ENCODE measurements at places on chromosomes 2 and 18.

DNA sequence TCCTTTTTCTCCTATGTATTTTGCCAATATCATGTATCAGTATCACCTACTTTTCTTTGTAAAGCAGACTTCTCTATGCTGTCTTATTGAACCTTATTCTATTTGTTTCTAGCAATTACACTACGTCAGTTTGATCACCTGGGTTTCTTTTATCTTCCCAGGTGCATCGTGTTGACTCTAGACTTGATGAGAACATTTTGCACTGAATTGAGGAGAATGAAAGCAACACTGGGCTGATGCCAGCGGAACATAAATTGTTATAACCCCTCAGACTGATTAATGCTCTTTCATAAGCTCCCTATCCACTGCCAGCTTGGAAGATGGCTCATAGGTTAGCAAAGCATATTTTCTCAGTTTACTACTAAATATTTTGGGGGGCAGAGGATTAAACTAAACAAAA is 140.6 kb downstream of the EPHA4 start:
- DNase-seq = no peak

GRCh38 chr2:57407772-57408201 is 638.8 kb upstream of the VRK2 start:
- DNase-seq = no peak

DNA sequence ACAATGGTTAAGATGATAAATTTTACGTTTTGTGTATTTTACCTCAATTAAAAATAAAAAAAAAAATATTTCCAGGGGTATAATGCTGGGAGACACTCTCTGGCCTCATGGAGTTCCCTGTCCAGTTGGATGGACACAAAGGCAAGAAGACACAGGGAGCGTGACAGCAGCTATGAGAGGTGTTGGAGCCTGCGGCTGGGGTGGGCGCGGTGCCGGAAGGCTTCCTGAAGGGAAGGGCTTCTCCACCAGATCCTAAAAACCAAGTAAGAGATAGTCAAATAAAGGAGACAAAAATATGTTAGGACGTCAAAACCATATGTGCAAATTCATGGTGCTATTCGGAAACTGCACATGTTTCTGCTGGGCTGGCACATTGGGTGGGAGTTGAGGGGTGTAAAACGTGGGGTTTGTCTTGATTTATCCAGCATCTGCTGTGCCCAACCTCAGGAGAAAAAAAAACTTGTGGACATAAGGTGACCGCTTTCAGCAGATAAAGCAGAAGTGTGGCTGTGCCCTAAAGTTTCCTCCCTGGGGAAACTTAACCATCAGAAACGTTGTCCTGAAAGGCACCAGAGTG is 467.6 kb downstream of the RNF144A start:
- no peak for DNase-seq

GRCh38 chr2:75954761-75955160 is 244.0 kb upstream of the GCFC2 start:
- no peak for DNase-seq

DNA sequence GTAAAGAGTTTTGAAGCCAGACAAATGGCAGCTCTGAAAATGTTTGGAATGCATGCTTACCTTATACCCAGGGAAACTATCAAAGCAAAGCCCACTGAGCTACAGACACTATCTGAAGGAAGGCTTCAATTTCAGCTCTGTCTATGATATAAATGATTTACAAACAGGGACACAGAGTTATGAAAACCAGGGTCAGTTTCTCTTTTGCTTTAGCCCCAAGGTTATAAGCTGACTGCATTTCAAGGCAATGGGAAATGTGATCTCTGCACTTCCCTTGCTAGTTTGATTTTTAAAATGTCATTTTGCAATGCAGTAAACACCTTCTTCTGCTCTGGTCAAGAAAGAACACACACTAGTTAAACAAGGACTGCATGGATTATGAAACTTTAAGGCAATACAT is 65.2 kb upstream of the CCDC195 start:
- no peak for DNase-seq

DNA sequence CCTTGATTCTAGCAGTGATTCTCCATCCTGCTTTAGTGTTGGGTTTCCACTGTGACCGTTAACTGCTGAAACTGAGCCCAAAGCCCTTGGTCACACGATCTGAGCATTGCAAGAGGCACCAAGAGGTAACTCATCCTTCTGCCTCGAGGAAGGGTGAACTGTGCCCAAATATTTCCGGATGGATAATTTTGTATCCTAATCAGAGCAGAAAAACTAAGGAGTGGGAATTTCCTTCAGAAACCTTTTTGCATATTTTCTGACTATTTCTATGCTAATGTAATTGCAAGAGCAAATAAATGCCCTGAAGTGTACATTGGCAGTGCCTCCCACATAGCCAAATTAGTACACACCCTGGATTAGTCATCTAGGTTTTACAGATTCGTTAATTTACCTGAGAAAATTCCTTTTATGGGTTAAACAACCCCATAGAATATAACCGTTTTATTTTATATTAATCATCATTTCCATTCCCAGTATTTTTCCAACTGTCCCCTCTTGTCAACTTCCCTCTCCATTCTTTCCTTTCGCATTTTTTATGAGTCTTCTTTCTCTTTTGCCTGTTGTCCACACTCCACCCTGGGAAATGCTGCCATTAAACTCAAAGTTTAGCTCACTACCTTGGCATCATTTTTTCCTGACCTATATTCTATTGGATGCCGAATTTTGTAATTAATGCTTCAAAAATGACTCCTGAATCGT is 31.7 kb upstream of the COBLL1 start:
- no peak for DNase-seq

- peak; percentile 85 for DNase-seq
Measured at GRCh38 chr18:3665780-3666525, 216.0 kb downstream of the TGIF1 start.

- no peak for DNase-seq
Measured at GRCh38 chr2:148561389-148561788, 83.2 kb upstream of the EPC2 start.

DNA sequence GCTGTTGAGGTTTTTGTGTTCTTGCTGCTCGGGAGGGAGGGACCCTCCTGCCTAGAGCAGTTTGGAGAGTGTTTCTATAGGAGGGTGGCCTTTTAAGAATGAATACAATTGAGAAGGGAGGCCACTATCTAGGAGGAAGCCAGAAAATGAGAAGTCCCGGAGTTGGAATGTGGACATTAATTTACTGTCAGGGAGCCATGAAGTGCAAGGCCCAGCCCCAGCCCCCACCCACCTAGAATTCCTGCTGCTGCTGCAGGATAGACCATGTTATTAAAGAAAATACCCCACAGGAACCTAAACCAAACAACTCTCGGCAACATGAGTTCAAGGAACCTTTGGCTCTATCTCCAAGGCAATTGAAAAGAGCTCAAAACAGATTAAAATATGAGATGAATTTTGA is 46.0 kb downstream of the ZBTB7C start:
- DNase-seq = no peak

GRCh38 chr2:217466104-217466503 is 536.7 kb downstream of the TNS1 start:
- DNase-seq = no peak

- DNase-seq = no peak
Measured at GRCh38 chr18:51168960-51169662, 28.4 kb downstream of the MEX3C start.

GRCh38 chr18:33699372-33699771 is 121.4 kb downstream of the ASXL3 start:
- DNase-seq = no peak

DNA sequence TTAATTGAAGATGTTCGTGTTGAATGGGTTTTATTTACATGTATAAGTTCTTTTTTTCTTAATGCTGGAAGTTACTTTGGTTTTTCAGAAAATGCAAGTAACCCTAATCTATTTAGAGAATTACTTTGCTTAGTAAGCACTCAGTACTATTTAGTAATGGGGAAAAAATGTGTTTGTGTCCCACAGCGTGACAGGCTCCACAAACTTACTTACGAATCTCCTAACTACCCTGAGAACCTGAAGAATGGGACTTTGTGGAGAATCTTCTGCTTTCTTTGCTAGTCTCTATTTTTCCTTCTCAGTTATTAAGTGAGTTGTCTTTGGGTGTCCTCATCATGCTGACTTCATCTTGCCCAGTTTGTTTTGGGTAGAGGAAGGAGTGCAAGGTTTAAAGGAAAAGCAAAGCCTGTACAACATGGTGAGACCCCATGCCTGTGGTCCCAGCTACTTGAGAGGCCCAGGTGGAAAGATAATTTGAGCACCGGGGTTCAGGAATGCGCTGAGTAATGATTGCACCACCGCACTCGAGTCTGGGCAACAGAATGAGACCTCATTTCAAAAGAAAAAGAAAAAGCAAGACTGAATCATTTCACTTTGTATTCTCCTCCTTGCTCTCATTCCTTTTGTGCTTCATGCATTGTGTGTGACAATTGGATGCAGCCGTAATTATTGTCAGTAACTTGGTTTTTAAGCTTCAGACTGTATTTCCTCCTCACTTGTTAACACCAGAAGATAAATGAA is 10.2 kb downstream of the NEDD4L start:
- DNase-seq = no peak

DNA sequence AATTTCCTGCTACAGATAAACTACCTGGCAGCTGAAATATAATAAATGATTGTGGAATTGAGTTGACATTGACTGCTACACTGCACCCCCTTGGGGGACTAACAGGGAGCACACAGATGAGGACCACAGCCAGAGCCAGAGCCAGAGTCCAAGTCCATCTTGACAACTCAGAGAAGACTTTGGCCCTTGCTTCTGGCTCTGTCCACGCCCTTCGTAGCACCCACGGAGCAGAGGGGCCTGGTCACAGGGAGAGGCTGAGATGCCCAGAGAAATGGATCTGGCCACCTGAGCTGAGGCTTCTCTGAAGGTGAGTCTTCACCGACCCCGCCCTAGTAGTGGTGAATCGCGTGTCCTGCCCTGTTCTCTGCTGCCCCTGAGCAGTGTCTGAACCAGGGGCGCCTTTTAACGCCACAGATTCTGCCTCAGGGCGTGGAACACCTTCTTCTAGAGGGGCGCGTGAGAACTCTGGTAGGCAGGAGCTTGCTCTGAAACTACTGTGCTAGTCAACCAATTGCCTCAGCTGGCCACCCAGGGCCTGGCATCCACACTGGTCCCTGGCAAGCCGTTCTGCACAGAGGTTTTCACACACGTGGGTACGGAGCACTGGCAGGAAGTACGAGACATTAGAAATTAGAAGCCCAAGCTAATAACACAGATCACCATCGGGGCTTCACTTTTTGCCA is 35.7 kb upstream of the MAT2A start:
- DNase-seq = no peak

- DNase-seq = no peak
Measured at GRCh38 chr2:119518401-119519056, 5.8 kb downstream of the SCTR start.

DNA sequence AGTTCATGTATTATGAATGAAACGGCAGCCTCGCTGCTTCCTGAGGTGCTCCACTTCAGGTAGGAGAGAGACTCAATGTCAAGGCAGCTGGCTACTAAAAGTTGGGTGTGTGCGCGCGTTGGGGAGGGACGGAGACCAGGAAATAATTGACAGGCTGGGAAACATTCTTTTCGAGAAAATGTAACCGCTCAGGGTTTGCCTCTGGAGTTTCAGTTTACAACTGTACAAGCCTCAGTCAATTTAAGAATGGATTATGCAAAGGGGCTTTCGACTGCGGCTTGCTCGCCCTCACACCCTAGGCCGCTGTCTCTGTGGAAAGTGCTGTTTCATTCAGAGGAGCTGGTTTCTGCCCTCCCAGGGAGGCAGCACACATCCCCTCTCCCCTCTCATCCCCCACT is 4.4 kb upstream of the SPRED2 start:
- DNase-seq = peak; percentile 18

DNA sequence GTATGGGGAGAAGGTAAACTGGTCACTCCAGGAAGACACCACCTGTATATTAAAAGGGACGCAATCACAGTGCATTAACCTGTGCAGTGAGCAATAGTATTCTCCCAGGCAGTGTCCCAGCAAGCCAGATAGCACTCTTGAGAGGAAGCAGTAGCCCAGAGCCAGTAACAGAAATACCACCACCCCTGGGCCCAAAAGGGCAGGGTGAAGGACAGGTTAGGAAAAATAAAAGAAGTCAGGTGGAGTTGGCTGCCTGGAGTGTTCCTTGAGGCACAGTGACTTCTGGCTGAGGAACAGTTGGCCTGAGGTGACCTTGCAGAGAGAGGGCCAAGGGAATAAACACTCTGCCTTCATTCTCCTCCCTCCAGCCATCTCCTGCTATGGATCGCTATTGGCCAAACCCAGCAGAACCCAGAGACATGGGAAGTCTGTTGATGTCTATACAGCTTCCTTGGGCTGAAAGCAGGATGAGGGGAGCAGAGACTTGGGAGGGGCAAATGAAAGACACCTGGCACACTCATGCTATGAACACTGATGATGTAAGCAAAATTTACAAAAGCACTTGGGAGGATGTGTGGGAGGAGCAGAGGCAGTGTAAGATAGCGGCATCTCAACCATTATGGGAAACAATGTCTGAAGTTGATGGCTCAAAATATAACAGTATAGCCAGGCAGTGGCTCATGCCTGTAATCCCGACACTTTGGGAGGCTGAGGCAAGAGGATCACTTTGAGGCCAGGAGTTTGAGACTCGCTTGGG is 7.5 kb downstream of the C18orf32 start:
- DNase-seq = no peak

- no peak for DNase-seq
Measured at GRCh38 chr2:60359569-60359968, 193.9 kb downstream of the BCL11A start.

GRCh38 chr18:23825978-23826405 is 136.7 kb downstream of the LAMA3 start:
- no peak for DNase-seq

DNA sequence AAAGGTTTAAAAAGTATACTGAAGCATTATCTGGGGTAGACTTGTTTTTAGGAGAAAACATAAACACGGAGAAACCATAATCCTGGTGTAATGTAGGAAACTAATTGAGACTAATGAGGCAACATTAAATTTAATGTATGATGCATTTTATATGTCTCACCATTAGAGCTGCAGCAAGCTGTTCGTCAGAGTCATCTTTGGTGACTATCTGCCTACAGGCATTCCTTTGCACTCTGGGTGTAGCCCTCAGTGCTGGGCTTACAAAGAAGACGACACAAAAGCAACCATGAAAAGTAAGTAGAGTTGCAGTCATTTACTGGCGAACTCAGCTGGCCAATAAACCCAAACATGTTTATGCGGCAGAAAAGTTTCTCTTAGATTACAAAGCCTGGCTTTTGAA is 415.3 kb upstream of the ZEB2 start:
- no peak for DNase-seq

DNA sequence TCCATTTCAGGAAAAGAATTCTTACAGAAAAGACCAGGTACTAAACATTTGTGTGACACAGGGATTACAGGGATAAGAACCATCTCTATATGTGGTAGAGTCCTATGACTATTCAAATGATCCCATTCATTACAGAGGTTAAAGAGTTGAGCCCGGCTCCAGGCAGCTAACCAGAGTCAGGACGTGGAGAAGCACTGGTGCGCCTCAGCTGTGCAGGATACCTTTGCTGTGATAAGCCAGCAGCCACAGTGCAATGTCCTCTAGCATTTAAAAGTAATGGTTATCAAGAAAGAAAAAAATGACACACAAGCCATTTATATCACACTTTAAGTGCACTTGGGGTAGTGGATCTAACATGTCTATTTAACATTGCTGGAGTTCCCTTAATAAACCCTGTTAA is 17.3 kb downstream of the BUB1 start:
- DNase-seq = no peak
